DMS53 (cell line): ENCODE measurements at places on chromosomes 5 and 9.

DNA sequence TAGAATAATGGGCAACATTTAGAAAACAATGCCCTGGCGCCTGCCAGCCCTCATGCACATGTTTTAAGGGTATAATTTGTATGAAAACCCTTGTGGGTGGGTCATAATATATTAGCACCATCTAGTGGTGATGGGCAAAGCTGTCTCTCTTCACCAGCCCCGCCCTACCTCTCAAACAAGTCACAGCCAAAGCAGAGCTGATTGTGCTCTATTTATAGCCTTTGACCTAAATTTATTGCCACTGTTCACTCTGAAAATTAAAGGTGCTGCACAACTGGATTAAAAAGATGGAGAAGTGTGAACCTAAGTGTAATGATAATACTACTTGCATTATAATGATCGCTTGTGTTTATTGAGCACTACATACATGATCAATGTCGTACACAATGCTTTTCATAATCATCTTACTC is 131.9 kb upstream of the ANKH start:
- DNase-seq: peak; percentile 89

GRCh38 chr9:5892456-5893133 is 1.9 kb downstream of the MLANA start:
- DNase-seq: peak; percentile 15

DNA sequence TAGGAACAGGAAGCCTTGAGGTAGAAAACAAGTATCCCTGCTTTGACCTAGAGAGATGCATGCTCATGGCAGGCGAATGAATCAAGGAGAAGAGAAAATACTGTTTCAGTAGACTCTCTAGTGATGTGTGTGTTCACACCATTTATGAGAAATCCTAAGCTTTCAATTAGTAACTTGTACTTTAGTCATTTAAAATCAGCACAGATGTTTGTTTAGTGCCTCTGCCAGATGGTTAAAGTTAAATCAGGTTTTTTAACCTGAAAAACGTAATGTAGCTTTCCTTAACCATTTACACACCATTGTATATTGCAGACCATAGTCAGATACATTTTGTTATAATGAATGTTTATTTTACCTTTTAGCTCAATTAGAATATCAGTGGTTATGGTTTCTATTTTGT is 5.0 kb downstream of the TJP2 start:
- no peak for DNase-seq

DNA sequence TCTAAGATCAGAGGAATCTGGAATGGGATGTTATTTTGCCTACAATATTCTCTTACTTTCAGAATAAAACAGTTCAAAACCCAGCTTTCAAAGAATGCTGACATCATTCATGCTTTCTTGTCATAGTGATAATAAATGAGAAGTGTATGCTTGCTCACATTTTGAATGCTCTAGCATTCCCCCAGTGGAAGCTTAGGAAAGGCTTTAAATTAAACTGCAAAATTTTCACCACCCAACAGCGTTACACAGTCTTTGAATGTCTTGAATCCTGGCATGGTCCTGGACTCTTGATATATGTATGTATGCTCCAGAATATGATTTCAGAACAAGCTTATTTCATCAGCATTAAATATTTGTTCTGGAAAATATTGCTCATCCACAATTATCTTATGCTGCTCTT is 964.3 kb upstream of the NUDT12 start:
- no peak for DNase-seq

DNA sequence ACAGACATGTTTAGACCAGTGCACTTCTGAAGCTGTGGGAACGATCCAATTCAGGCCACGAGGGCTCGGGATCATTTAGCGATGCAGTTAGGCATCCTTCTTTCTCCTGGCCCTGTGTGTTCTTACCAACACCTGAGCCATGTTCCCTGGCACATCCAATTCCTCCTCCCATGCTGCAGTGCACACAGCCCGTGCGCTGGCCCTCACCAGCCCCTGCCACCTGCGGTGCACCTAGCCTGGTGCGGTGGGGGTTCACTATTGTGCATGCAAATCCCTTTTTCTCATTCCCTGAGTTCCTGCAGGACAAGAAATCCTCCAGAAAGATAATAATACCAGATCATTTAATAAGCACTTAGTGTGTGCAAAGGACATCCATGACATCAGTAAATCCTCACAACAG is 53.5 kb downstream of the NEURL1B start:
- DNase-seq: no peak

DNA sequence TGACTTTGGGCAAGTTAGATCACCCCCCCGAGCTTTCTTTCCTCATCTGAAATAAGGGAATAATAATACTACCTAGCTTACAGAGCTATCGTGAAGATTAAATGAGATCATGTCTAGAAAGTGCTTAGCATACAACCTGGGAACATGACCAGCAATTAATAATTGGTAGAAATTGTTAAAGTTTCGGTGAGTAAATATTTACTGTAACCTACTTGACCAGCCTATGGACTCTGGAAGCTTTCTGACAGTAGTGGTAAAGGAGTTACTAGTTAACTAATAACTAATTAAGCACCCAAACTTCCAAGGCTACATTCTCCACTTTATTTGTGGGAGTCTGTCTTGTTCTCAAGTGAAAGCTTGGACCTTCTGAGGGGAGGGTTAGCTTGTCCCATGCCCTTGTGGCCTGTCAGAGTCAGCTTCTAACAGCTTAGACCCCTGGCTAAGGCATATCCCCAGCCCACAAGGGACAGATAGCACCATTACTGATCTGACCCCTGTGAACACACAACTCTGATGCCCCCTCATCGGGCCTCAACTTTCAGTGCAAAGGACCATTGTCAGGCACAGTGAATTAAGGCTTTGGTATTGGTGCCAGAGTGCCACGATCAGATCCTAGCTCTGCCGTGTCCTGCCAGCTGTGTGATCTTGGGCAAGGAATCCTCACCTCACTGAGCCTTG is 58.7 kb upstream of the SAP30L start:
- DNase-seq: no peak

- DNase-seq: no peak
Observed at GRCh38 chr9:128316421-128316820, 5.8 kb downstream of the TRUB2 start.

DNA sequence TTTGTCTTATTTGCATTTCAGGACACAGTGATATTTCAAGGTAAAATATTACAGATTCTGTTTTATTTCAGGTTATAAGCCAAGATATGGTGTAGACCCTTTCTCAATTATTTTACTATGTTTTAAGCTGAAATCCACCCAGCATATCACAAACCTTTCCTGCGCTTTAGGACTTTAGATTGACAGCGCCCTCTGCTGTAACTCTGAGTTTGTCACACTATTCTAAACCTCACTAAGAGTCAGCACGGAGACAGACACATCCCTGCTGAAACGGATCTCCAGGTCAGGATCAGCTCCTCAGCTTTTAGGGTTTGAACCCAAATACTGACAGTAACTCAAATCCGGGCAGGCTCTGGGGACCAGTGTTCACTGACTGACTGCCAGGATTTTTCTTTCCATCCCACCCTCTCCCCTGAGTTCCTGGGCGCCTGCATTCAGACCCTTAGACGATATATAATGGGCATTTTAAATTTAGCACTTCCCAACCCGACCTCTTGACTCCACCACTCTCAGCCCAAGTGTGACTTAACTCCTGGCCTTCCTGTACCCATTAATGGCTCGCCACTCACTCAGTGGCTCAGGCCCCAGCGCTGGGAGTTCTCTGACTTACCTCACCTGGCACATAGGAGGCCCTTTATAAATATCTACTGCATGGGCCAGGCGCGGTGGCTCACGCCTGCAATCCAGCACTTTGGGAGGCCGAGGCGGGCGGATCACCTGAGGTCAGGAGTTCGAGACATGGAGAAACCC is 33.5 kb downstream of the TLX3 start:
- DNase-seq: peak; percentile 85

GRCh38 chr9:36960575-36960955 is 73.5 kb downstream of the PAX5 start:
- DNase-seq: no peak

GRCh38 chr5:117829646-117830045 is 1158.7 kb downstream of the DTWD2 start:
- DNase-seq: no peak

- DNase-seq: no peak
Observed at GRCh38 chr9:27183701-27184100, 74.7 kb downstream of the TEK start.

DNA sequence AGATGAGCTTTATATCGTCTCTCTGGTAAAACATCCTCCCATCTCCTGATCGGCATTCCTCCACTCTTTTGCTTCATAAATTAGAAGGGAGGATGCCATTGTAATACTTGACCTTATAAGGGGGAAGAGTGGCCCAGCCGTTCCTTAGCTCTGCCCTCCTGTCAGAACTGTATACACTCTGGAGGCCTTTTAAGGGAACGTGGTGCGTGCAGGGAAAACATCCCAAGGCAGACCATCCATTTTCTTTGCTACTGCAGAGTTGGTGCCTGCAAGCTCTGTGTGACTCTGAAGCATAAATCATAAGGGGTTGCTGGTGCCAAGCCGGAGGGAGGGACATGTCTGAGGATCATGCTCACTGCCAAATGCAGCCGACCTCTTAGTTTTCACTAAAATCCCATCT is 90.4 kb downstream of the PGM5 start:
- no peak for DNase-seq

- peak; percentile 73 for DNase-seq
Observed at GRCh38 chr5:94080390-94080789, 339.0 kb upstream of the POU5F2 start.

GRCh38 chr5:127089191-127089590 is 15.9 kb upstream of the C5orf63 start:
- peak; percentile 31 for DNase-seq
